Stimulated activated CD4-positive, alpha-beta T cell treated with anti-CD3 and anti-CD28 coated beads, Interleukin-12 subunit alpha, Interleukin-12 subunit beta, amount 100 ng/mL, for 24 hours (primary cell): ENCODE measurements at places on chromosomes 1 and 21.

DNA sequence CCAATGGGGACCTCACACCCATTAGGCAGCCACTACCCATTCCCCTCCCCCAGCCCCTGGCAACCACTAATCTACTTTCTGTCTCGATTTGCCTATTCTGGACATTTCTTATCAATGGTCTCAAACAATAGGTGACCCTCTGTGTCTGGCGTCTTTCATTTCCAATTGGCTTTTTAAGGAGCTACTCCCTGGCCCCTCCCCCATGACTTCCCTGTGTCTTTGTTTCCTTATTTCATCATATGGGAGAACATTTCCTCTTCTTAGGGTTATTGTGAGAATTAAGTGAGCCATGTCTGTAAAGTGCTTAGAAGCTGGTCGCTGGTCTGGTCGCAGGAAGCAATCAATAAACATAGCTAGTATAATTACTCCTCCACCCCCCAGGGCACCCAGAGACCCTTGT is 80.9 kb downstream of the SPSB1 start:
- no peak for DNase-seq

GRCh38 chr1:38827318-38827717 is 32.3 kb downstream of the RRAGC start:
- DNase-seq = no peak

DNA sequence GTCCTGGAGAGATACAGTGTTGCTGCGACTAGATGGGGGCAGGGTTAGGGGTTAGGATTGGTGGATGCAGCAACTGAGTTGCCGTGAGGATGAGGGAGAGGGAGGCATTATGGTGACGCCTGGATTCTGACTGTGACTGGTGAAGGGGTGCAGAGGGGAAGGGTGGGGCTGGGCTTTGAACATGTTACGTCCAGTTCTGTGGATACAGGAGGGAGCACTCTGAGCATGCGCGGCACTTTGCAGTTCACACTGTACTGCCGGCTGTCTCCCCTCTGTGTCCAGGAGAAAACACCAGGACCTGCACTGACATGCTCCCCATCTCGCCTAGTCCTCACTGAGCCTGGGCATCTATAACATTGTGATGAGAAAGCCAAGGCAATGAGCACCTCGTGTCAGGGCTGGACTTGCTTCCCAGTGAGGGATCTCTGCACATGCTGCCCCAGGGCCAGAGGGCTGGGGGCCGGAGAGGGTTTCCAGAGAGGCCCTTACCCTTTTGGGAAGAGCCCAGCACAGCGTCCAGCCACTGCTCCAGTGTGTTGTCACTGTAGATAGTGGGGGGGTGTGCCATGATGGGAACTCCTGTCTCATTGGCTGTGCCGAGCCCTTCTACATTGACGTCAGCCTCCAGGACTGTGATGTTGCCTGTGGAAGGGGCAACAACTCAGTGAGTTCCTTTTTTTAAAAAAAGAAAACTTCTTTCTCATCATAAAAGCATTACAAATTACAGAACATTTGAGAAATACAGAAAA is 7.6 kb downstream of the FAM151A start:
- DNase-seq = no peak

- no peak for DNase-seq
Measured at GRCh38 chr1:18795002-18795689, 64.3 kb downstream of the TAS1R2 start.

- no peak for DNase-seq
Measured at GRCh38 chr1:221093903-221094791, 214.9 kb downstream of the HLX start.

GRCh38 chr1:12634696-12635202 is 9.1 kb upstream of the AADACL4 start:
- DNase-seq = no peak

DNA sequence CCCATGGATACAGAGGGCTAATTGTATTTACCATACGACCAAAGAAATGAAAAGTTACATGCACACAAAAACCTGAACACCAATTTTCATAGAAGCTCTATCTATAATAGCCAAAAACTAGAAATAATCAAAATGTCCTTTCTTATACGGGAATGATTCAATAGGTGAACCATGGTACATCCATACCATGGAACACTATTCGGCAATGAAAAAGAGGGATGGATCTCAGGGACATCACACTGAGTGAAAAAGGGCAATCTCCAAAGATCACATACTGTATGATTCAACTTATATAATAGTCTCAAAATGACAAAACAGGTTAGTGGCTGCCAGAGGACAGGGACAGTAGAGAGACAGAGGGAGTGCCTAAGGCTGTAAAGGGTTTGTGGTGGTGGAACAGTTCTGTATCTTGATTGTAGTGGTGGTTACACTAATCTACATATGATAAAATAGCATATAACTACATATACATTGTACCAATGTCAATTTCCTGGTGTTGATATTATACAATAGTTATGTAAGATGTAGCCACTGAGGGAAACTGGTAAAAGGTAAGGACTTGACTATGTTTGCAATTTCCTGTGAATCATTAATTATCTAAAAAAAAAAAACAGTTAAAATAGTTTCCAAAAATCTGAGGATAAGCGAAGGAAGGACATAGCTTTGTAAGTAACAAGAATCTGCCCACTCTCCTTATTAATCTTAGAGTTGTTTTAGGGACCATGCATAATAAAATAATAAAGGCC is 3.7 kb downstream of the RSBN1 start:
- DNase-seq = no peak

DNA sequence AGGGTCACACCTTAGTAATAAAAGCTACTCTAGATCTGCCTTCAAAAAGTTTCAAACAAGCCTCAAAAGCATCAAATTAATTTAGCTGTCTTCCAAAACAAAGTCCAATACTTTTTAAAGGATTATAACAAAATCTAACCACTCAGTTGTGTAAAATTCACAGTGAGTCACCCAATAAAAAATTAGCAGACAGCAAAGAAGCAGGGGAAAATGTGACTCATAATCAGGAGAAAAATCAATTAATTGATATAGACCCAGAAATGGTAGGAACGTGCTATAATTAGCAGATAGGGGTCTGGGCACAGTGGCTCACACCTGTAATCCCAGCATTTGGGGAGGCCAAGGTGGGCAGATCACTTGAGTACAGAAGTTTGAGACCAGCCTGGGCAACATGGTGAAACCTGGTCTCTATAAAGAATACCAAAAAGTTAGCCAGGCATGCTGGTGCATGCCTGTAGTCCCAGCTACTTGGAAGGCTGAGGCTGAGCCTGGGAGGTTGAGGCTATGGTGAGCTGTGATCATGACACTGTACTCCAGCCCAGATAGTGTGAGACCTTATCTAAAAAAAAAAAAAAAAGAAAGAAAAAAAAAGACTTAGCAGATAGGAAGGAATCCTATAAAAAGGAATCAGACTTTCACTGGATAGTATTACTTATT is 8.1 kb upstream of the MYOG start:
- no peak for DNase-seq

DNA sequence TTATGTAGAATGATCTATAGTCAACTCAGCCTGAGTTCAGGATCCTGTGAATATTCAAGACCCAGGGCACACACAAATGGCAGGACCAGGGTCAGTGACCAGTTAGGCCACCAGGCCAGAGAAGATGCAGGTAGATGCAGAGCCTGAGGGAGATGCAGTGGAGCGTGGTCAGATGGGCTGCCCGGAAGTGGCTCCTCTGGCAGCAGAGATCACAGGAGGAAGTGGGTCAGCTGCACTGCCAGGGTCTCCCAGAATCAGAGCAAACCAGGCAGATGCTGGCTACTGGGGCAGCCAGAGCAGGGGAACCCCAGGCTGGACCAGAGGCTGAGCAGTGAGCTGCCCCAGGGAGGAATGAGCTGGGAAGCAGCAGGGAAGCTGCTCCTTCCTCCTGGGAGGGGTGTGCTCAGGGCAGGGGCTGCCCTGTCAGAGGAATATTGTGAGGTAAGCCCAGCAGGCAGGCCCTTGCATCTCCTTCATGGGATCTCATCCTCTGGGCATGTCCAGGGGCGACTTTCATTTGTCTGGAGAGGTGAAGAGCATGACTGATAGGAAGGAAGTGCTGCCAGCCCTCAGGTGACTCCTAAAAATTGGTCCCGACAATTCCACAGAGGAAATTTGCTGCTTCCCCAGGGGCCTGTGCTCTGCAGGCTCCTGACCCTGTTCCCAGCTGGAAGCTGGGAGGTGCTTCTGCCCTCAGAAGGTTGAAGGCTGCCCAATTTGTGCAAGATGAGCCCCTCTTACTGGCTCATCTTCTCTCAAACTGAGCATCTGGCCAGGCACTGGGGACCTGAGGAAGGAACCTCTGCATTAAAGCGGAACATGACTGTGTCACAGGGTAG is 49.3 kb downstream of the STUM start:
- DNase-seq = no peak

DNA sequence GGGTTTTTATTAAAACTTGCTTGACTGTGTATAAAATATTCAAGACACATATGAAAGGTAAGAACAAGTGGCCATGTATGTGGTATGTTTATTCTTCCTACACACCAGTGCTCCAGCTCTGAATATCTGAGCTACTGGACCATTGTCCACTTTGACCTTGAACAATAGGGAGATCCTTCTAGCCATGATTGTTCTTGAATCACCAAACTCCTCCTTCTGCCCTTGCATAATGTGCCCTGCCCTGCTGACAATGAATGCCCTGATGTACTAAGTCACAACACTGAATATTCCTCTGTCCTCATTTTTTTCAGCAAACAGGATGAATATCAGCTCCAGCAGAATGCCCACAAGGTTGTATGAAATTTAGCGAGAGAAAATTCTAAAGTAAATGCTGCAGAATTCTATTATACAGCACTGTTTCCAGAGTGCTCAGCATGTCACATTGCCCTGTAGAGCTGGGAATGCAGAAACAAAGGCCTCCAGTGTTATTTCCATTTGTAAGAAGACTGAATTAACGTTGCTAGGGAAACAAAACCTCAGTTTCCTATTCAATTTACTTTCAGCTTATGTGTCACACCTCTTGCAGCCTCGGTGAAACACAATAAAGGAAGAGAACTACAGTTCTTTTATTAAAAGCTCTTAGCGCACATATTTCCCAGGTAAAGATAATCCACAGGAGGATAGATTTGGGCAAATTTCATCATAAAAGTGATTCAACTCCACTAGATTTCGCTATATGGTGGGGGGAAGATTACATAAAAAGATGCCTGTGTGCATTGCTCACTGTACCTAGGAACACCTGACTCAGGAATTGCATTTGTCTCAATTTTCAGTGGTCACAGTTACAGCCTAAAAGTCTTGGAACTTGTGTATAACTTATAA is 187.4 kb upstream of the ATP1B1 start:
- DNase-seq = no peak
